ENCODE measurements at places on chromosomes 2 and 18.

DNA sequence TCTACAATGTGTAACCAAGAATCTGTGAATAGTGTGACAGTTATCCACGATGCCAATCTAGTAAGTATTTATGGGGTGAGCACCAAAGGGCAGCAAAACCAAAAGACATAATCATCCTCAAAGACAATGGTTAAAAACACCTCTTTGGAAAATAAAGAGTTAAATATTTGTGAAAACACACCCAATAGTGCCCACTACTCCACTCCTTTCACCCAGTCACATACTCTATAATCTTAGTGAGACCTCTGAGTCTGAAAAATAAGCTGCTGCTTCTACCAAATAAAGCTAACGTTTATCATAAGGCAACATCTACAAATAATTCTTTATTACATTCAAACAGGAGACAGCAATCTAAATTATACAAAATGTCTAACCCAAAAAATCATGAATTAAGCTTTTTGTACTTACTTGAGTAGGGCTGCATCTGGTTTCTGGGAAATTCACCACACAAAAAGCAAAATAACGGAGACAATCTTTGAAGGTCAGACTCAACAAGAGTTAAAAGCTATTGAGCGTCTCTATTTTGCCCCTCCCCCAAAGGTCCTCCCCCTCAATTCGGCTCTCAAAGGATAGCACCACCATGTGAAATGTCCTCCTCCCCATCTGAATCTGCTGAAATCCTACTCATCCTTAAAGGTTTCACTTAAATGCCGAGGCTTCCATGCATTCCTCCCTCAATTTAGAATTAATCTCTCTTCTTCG is 2.0 kb downstream of the RAPH1 start:
- DNase-seq: no peak

- no peak for DNase-seq
Measured at GRCh38 chr2:216344206-216344949, 27.9 kb downstream of the MARCHF4 start.

- DNase-seq: no peak
Measured at GRCh38 chr2:233065954-233066470, 5.9 kb downstream of the INPP5D start.

- no peak for DNase-seq
Measured at GRCh38 chr2:217906798-217907197, 96.0 kb downstream of the TNS1 start.

DNA sequence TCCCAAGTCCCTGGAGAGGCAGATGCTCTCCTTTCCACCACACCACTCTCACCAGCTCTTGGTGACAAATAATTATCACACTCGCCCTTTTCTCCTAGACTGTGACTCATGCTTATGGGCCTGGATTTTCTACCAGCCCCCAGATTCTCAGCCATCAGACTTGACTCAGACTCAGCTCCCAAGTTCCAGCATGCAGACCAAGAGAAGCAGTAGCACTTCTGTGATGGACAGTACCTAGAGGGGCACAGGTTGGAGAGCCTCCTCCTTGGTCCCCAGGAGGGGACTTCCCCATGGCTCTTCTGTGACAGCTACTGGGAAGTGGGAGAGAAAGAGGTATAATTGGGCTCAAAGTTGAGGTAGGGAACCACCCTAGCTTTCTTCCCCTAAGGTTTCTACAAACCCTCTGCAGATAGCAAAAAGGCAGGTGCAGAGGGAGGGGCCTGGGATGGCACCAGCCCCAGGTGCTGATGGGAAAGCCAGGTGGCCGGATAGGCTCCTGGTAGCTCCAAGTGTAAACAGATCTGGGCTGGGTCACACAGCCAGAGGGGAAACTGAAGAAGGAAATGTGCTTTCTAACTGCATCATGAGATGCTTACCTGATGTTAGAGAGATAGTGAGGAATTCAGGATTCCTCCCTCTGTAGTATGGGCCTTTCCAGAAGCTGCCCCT is 4.1 kb downstream of the TCF23 start:
- no peak for DNase-seq

DNA sequence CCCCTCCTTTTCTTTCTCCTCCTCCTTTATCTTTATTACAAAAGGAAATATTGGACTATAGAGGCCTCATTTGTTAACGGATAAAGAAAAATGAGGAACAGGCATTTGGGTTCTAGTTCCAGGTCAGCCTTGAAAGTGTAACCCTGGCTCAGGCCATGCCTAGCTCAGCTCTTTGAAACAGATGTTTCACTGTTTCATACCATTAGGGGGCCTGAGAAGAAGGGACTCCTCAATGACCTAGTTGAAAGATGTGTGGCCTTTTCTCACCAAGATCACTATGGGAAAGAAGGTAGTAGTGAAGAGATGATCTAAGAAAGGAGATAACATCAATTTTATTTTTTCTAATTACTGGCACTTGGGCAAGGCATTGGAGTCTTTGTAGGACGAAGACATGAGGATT is 952.7 kb downstream of the SLC4A3 start:
- DNase-seq: no peak

DNA sequence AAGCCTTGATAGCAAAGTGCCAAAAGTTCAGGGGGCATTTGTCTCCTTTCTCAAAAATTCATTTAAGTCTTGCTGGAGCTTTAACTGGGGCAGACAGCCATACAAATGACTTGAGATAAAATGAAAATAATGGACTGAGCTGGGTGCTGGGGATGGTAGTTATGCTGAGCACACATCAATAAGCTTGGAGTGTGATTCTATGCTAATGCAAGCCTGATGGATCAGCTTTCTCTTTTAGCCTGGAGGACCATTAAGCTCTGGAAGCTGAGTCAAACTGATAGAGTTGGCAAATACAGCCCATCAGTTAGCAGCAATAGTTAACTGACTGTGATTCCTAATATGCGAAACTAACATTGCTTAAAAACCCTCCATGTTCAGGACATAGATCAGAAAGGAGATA is 98.0 kb downstream of the CAMKMT start:
- DNase-seq: no peak

DNA sequence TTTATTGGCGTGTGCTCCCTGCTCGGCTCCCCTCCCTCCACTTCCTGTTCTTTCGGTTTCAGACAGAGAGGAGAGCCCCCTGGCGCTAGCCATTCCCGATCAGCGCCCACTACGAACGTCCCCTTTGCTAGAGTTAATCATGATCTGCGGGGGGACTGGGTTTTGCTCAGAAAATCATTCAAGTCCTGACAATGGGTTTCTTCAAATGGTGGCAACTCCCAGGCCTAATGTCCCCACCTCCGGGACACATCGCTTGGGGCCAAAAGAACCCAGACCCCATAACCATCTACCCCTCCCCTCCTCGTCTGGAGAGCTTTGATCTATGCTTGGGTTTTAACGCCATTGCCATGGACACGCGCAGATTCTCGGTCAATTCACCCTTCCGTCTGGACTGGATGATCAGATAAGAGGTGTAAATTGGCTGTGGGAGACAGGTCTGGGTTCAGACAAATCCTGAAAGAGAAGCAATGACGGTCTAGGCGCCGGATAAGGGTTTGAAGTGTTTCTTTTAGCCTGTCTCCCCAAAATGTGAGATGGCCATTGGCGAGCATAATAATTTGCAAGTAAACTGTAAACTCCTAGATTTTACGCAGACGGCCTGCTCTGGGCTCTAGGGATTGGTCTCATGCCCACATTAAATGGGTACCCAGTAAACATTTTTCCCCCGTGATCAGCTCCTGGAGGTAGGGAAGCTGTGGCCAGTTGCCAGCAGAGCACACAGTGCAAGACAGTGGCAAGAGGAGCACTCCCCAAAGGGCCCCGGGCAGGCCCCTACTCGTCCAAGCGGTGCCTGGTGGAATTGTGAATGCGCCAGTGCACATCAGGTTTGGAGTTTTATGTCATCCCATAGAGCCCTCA is 4.7 kb downstream of the NRP2 start:
- DNase-seq: no peak

DNA sequence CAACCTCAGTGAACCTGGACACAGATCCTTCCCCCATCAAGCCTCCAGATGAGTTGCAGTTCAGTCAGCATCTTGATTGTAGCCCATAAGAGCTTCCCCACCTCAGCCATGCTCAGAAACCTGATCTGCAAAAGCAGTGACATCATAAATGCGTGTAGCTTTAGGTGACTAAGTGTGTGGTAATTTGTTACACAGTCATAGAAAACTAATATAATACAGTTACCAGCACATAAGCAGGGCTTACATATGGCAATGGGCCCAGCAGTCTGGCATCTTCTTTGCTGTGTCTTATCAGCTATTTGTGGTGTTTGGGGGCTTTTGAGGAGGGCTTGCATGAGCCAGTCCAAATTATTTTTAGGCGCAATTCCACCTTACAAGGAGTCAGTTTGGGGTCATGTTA is 807.0 kb downstream of the SLC4A3 start:
- DNase-seq: no peak

GRCh38 chr2:116819355-116819754 is 995.1 kb upstream of the DDX18 start:
- no peak for DNase-seq

- DNase-seq: no peak
Measured at GRCh38 chr2:481388-481787, 193.5 kb upstream of the ALKAL2 start.

DNA sequence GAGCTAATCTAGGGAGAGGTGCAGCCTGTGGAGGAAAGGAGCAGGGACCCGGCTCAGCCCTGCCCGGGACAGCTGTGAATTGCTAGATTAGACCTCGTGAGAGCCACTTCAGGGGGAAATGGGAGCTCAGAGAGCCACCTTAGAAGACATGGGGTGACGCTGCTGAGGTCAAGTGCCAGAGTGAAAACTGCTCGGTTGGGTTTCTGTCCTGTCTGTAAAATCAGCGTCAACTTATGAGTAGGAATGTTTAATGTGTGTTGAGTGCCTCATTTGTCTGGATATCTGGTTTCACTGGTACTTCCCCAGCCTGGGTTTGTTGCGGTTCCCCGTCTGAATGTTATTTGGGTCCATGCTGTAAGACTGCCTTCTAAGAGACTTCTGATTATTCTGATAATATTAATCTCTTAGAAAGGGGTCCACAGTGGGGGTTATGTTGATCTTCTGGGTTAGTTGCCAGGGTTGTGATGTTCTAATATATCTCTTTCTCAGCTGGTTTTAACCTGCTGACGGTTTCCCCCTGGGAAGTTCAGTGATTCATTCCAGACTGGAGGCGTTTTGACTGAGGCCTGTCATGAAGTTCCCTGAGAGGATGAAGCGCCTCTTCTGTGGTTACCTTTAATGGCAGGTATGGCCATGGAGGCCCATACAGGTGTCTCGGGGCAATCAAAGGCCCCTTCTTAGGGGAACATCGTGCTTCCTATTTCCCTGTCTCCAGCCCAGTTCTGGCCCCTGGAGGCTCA is 175.9 kb downstream of the SH3RF3 start:
- DNase-seq: no peak

GRCh38 chr2:26462511-26463243 is 15.2 kb downstream of the OTOF start:
- no peak for DNase-seq

DNA sequence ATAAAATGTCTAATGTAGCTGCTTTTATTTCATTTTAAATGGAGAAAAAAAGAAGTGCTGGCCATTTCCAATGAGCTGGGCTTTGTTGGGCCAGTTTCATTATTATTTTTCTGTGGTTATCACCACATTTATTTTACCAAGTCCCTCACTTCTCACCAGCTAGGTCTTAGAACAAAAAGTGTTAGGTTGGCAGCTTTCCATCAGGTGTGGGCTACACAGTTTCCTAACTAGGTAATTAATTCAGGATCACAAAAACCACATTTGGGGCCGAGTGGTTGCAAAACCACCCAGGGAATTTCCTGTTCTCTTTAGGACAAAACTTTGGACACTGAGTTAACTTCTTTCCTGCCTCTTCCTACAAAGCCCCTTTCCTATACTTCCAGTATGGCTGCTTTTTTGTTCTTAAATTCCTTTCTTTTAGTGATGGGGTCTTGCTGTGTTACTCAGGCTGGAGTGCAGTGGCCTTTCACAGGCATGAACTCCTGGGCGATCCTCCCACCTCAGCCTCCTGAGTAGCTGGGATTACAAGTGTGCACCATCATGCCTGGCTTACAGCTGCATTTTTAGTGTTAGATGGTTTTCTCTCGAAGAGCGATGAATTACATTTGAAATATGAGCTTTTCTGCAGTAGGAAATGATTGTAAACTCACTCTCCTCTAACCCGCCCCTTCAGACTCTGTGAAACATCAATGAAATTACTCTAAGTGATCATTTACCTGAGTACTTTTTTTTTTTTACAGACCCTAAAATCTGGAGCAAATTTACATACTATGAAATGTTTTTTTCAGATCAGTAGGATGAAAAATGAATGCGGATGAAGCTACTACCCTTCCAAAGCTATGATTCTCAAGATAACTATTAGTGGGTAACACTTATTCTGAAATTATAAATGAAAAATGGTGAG is 2.6 kb upstream of the ZFP36L2 start:
- DNase-seq: no peak

- no peak for DNase-seq
Measured at GRCh38 chr18:75691483-75691882, 264.0 kb upstream of the SMIM21 start.

DNA sequence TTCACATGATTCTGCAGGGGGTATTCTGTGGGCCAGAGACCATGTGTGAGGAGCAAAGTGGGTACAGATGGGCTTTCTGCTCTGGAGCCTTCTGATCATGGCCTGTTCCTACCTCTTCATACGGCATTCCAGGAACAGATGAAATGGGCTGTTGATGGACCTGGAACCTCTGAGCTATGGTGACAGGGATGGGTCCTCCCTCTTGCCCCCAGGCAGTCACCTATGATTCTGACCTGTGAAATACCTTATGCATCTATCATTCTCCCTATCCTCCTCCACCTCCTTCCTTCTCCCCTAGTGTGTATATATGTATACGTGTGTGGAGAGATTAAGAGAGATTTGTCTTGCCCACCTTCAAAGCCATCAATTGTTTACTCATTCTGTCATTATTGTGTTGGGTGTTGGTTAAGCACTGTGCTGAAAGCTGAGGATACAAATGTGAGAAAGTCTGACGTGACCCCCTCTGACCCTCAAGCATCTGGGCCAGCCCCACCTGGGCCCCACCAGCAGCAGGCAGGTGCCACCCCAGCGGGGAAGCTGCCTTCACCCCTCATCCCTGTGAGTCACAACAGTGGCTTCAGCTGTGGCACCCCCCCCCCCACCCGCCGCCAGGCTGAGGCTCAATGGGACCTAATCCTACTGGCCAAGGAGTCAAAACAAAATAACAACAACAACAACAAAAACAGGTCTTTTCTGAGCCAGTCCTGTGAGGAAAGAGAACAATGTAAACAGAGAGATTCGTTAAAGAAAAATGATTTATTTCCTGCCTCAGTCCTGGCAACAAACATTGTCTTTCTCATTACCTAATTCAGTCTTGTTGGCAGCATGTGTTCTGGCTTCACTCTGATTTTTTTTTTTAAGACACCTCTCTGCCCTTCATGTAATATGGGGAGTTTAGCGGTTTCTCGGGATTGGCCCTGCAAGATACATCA is 103.8 kb upstream of the CDC42EP3 start:
- no peak for DNase-seq

GRCh38 chr18:34158881-34159690 is 65.6 kb downstream of the NOL4 start:
- DNase-seq: no peak
